Naive B cell (primary cell): ENCODE measurements at places on chromosomes 7 and 10. TPM values are rescaled to one million over a fixed set of nuclear protein-coding genes. Genes with fewer than 3 reads are reported as not detected.
A peak's percentile ranks its signal among the peaks of the same experiment; 100 is the strongest.

Gene IRF5
- 56.7 TPM for polyA plus RNA-seq

DNA sequence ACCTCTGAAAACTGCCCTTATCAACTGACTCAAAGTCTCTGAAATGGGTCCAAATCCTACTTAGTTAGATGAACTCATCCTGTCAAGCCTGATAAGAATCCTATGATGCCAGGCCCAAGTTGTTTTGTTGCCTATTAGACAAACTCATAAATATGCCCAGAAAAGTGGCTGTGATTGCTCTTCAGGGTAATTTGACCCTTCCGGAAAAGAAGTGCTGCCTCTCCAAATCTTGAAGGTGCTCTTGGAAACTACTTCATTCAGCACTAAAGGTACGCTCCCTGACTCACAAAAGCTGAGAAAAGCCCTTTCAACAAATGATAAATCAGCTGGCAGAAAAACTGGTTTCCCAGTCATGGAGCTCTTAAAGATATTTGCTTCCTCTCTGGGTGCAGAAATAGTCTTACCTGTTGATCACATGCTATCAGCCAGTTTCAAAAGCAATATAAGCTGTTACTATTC, 6.7 kb downstream of the IFIT5 start:
- H3K27ac ChIP-seq = no peak overlapping the region
- no peaks in the 10 kb centered on the region for H3K27me3 ChIP-seq
- no peaks in the 10 kb centered on the region for H3K36me3 ChIP-seq
- DNase-seq = no peak
- no peak overlapping the region for H3K4me3 ChIP-seq

DNA sequence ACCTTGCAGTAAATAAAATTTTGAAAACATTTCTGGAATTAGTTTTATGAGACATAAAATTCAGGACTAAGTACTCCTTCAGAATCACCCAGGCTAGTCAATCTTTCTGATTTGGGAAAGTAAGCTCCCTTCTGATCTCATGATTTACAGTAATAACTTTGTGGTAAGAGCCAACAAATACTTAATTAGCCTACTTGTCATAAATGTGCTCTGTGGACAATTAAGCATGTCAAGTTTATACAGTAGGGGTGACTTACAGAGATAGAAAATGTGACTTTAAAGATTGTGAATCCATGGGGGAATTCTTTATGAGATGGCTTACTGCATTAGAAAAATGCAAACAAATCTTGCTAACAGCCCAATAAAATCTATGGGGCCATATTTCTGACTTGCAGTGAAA, 616.9 kb upstream of the GHITM start:
- H3K36me3 ChIP-seq = no peaks in the 10 kb centered on the region
- no peak for DNase-seq
- H3K4me3 ChIP-seq = no peak overlapping the region

- no peak overlapping the region for H3K27ac ChIP-seq
- no peaks in the 10 kb centered on the region for H3K27me3 ChIP-seq
- H3K4me3 ChIP-seq = no peak overlapping the region
- no peaks in the 10 kb centered on the region for H3K36me3 ChIP-seq
- no peak for DNase-seq
- H3K4me1 ChIP-seq = peaks cover 6% of the 10 kb centered on the region
Measured at GRCh38 chr7:40802497-40802896, 667.7 kb downstream of the SUGCT start.

Gene AQP1
- not detected for polyA plus RNA-seq

- no peak for DNase-seq
- no peaks in the 10 kb centered on the region for H3K27me3 ChIP-seq
- no peaks in the 10 kb centered on the region for H3K36me3 ChIP-seq
- no peak overlapping the region for H3K4me3 ChIP-seq
- H3K4me1 ChIP-seq = peaks cover 34% of the 10 kb centered on the region
Measured at GRCh38 chr7:69803699-69804516, 205.6 kb downstream of the AUTS2 start.

Gene GPR158
- not detected for polyA plus RNA-seq

DNA sequence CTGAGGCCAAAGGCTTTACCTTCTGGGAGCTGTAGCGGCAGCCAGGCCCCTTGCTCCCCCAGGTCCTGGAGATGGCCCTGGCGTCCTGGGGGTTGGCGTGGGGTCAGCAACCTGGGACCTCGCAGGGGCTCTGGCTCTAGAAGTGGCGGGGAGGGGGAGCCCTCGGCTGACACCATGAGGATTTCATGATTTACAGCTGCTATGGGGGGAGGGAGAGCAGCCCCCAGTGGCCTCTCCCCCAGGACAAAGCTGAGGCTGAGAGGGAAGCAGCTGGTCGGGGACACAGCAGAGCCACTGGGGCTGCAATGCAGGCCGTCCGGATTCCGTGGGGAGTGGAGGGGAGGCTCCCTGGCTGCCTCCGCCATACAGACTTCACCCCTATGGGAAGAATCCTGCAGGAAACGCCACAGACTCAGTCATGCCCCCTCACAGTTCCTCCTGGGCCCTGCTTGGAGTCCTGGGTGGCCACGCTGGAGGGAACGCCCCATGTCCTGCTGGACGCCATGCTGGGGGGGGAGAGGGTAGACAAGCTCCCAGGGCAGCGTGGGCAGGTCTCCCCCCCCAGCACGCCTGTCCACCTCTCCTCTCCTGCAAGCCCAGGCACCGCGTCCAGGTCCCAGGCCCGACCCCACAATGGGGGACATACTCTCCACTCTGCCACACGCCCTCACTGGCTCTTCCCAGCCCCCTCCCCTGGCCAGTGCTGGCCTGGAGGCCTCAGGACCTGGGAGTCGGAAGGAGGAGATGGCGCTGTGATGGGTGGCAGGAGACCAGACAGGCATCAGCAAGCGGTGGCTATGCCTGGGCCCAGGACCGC, 243.6 kb downstream of the ELFN1 start:
- peaks cover 26% of the 10 kb centered on the region for H3K4me1 ChIP-seq
- H3K27ac ChIP-seq = no peak overlapping the region
- no peaks in the 10 kb centered on the region for H3K36me3 ChIP-seq
- no peaks in the 10 kb centered on the region for H3K27me3 ChIP-seq
- DNase-seq = no peak

DNA sequence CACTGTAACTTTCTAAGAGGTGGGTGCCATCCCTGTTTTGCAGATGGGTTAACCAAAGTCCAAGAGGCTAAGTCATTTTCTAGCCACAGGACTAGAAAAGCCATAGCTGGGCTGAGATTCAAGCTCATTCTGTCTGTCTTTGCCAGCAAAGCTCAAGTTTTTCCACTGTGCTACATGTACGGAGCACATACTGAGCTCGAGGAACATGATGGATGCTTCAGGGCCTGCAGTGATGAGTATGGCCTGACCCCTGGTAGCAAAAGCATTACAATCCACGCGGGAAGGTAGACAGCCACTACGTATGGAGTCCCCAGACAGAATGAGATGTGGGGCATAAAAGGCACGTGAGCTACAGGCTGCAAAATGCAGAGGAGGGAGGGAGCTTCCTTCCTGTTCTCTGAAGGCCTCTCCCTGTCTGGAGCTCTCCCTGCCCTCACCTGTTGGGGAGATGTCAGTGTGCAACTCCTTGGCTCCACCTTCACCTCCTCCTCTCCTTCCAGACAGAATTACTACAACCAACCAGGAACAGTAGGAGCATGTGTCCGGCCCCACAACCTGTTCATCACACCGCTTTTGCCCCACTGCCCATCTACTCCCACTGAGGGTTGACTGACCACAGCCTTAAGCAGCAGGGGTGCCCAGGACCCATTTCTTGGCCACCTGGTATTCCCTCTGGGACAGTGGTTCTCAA, 16.4 kb downstream of the ITPRIP start:
- no peak for DNase-seq
- peak overlapping the region; percentile 89 for H3K27ac ChIP-seq
- no peaks in the 10 kb centered on the region for H3K36me3 ChIP-seq
- H3K4me3 ChIP-seq = peak overlapping the region; percentile 59
- H3K27me3 ChIP-seq = no peaks in the 10 kb centered on the region
- H3K4me1 ChIP-seq = peaks cover 99% of the 10 kb centered on the region

DNA sequence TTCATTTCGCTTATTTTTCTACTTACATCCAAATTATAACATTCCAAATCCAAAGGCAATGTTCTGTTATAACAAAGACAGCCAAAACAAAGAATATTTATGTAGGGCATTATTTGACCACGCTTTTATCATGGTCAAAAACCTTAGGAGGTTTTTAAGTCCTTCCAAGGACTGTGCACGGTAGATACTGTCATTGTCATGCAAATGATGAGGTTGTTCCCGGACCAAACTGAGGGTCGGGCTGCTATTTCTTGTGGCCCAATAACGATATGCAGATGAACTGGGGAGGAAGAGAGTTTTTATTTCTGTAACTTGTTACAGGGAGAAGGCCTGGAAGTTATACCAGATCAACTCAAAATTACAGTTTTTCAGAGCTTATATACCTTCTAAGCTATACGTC, 56.6 kb upstream of the STEAP4 start:
- no peak overlapping the region for H3K4me3 ChIP-seq
- H3K36me3 ChIP-seq = no peaks in the 10 kb centered on the region
- peaks cover 1% of the 10 kb centered on the region for H3K4me1 ChIP-seq
- no peaks in the 10 kb centered on the region for H3K27me3 ChIP-seq
- no peak overlapping the region for H3K27ac ChIP-seq

Gene LANCL2
- 6.6 TPM for polyA plus RNA-seq

DNA sequence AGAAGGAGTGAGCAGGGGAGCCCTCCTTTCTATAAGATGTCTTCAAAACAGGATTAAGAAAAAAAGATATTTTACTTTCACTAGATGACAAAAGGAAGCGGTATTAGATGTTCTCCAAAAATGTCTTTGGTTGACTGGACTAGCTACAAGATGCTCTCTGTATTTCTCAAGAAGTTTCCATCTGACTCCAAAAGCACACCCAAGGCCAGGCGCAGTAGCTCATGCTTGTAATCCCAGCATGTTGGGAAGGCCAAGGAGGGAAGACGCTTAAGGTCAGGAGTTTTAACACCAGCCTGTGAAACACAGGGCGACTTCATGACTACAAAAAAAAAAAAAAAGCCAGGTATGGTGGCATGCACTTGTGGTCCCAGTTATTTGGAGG, 84.5 kb downstream of the PIP4K2A start:
- DNase-seq = no peak
- peak overlapping the region; percentile 87 for H3K4me3 ChIP-seq
- no peaks in the 10 kb centered on the region for H3K36me3 ChIP-seq
- H3K27ac ChIP-seq = peak overlapping the region; percentile 96

Gene FKBP6
- polyA plus RNA-seq = not detected

Gene TFPI2
- polyA plus RNA-seq = not detected

Gene CXCL12
- not detected for polyA plus RNA-seq
